Activated CD4-positive, alpha-beta T cell treated with anti-CD3 and anti-CD28 coated beads, Interleukin-2, amount 50 U/mL, for 24 hours (primary cell): ENCODE measurements at places on chromosomes 3 and 15.
A peak's percentile ranks its signal among the peaks of the same experiment; 100 is the strongest.

GRCh38 chr3:186888569-186888968 lies 41.8 kb upstream of the ST6GAL1 start:
- DNase-seq: no peak

DNA sequence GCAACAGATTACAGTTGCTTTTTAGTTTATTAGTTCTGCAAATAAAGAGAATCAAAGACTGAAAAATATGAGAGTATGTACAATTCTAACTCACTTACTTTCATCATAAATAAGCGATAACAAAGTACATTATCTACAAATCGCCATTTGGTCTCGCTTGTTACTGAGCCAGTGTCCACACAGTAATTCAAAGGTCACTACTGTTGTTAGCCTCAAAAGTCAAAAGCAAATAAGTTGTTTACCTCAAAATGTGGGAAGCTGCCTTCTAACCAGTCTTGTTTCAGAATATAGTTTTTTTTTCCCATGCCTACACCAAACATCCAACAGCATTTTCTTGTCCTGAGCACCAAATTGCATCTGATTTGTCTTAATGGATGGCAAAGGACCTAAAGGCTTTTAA lies 127.4 kb upstream of the FAM3D start:
- no peak for DNase-seq

DNA sequence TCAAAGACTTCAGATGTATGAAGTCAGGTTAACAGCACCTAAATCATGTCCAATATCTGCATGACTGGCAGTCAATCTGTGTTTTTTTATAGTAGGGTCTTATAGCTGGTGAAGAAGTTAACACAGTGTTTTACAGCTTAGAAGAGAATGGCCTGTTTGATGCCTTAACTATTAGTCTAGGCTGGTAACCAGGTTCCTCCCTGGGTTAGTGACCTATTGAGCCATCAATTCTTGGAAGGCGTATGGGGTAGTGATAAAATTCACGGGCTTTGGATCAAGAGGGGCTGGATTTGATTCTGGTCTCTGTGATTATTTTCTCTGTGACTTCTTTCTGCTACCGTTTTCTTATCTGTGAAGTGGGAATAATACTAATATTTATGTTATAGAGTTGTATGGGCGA lies 16.0 kb upstream of the TNFSF10 start:
- no peak for DNase-seq

- peak; percentile 12 for DNase-seq
Observed at GRCh38 chr3:170356596-170357175, 829 bp upstream of the SKIL start.

- no peak for DNase-seq
Observed at GRCh38 chr3:151201051-151201730, 1.8 kb downstream of the GPR171 start.

GRCh38 chr15:35626571-35627318 lies 80.8 kb upstream of the DPH6 start:
- DNase-seq: no peak

GRCh38 chr3:39052583-39052982 lies 767 bp downstream of the WDR48 start:
- no peak for DNase-seq
